ENCODE measurements at places on chromosomes 3 and 15.

DNA sequence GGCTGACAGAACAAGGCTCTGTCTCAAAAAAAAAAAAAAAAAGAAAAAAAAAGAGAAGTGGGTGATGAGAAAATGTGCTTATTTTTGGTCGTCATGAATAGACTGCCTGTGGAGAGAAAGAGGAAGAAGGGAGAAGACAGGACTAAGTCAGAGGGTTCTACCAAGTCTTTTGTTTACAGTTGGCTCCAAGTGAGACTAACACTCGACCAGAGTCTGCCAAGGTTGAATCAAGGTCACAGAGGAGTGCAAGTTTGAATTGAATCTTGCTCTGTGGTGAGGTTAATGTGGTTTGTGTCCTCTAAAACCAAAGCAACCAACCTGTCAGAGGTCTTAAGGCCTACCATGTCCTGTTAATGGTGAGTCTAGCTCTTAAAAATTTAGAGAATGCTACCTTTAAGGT lies 334.1 kb upstream of the GRM7 start:
- DNase-seq: no peak

DNA sequence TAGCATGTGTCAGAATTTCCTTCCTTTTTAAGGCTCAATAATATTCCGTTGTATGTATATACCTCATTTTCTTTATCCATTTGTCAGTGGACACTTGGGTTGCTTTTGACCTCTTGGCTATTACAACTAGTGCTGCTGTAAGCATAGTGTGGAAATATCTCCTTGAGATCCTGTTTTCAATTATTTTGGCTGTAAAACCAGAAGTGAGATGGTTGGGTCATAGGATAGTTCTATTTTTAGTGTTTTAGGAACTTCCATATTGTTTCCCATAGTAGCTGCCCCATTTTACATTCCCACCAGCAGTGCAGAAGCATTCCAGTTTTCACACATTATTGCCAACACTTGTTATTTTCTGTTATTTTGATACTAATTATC lies 70.4 kb upstream of the C15orf39 start:
- DNase-seq: no peak

- no peak for DNase-seq
Measured at GRCh38 chr3:32026593-32026992, 45.0 kb downstream of the ZNF860 start.

DNA sequence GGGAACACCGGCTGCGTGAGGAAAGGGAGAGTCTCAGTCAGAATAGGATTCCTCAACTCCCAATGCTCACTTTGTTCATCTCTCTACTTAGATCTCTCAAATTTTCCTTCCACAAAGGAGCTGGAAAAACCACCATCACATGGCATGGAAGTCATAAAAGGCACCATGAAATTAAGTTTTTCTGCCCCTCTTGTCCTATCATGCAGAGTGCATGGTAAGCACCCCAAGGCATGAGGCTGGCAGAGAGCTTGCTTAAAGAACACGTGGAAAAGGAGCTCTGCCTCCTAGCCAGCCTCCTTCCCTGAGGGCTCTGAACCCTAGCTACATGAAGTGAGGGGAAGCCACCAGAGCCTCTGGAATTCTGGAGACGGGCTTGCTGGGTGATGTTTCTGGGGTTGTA lies 17.8 kb downstream of the STIMATE start:
- no peak for DNase-seq

DNA sequence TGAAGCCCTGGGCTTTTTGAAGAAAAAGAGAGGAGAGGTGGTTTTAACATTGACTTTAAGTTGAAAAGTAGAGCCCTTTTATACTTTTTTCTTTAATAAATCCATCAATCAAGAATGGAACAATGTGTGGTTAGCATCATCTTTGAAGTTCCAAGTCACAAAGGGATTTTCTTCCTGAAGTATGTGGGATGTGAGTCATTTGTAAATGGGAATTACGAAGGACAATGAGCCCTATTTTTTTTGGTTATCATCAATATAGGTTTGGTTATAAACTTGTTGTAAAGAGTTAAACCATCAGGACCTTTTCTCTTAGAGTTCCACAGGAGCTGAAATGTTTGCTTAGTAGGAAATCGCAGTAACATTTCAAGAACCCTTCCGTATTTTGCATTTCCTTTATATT lies 38.3 kb downstream of the PIK3CA start:
- no peak for DNase-seq
